ENCODE measurements at places on chromosomes 3 and 15.

DNA sequence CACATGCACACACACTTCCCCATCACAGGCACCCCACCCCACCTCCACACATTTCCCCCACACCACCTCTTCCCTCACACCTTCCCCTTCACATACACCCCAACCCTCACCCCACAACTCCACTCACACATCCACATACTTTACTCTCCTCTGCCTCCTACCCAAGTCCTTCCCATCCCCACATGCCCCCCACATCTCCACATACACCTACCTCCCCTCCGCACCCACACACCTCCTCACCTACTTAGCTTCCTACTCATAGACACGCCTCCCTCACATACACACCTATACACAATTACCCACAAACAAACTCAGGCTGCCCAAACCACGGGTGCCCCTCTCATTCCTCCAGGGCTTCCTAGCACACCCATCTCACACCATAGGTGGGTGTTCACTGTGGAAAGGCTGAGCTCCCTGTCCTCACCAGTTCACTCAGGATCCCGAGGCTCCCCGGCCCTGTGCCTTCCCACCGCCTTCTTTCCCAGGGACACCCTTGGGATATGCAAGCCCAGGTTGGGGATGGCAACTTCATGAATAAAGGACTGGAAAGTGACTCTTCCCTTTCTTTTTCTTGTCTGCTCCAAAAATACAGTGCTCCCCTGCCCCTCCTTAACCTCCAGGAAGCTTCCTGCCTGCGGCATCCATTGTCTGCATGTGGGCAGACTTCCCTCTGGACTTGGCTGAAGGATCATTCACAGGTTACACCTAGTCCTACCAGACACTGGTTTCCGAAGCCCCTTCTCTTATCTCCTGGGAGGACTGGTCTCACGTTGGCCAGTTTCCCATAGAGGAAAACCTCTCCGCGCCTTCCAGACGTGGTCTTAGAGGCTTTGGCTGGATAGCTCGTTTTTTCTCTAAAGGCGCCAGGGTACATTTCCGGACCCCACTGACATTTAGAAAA is 61.5 kb downstream of the SLCO2A1 start:
- DNase-seq, result no peak

DNA sequence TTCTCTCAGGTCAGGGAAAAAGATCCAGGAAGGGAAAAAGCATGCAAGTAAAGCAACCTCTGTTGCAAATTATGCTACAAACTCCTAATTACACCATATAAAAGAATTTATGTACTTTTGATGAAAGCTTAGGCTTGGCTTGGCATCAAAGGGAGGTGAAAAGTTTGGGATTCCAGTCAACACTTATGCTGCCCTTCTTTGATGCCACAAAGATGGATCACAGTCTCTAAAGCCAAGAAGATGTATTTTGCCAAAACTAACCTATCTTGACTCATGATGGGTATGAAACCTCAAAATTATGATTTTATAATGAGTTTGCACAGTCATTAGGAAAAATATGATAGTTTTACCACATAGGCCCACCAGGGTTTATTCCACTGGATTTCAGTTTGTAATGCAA is 101.0 kb upstream of the CCDC80 start:
- no peak for DNase-seq

DNA sequence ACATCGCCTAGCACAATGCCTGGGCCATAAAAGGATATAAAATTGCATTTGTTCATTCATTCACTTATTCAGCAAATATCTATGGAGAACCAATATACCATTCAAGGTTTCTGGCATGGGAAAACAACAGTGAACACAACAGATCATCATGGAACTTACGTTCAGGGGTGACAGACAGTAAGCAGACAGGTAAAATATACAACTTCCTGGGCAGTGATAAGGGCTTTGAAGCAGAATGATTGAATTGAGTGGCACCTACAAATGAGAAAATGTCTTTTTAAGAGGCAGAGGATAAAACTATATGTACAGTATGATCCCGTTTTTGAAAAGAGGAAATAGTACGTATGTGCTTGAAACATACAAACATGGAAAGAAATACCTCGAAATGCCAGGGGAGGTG is 39.2 kb downstream of the CMTM7 start:
- DNase-seq, result no peak

DNA sequence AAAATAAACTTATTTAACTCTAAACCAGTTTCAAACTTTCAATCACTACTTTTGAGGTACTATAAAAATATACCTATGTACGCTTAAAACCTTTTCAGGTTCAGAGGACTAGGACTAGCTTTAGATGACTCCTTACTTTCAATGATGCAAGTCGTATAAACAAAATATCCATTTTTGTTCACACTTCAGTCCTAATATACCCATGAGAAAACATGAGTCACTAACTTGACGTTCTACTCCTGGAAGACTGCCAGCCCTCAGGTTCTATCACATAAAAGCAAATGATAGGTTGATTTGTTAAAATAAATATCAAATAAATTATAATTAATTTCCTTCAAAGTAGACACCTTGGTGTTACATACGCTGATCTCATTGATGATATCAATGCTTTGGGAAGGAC is 10.6 kb upstream of the P3H2 start:
- no peak for DNase-seq

DNA sequence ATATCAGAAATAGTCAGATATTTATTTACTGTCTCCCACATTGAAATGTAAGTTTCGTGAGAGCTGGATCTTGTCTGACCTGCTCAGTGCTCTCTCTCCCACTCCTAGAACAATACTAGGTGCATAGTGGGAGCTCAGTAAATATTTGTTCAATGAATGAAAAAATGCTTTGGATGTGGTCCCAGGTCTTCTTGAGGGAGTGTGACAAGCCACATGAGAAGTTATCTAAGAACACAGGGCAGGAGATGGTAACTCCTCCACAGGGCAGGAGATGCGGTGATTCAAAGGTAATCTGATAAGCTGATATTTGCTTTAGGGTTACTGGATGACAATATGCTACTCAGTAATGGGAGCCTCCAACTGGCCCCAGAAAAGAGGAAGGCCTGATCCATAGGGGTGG is 25.8 kb upstream of the PLA2G4E start:
- DNase-seq, result no peak

DNA sequence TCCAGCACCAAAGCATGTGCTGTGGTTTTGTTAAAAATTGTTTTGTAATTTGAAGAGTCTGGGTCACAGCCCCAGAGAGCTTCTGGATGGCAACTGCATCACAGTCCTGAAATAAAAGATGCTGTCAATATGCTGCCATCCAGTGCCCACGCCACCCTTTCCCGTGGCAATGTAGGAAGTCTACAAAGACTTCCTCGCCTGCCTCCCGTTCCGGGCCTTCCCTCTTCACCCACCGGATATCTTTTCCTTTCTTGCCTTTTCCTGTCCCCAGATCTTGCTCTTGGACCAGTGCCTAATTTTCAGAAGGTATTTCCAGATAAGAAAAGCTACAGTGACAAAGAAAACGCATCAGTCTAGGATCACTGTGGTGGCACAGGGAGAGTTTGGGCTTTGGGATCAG is 85.3 kb upstream of the RNU6-1 start:
- DNase-seq, result no peak

GRCh38 chr3:78079514-78079913 is 1039.6 kb downstream of the ROBO2 start:
- no peak for DNase-seq

DNA sequence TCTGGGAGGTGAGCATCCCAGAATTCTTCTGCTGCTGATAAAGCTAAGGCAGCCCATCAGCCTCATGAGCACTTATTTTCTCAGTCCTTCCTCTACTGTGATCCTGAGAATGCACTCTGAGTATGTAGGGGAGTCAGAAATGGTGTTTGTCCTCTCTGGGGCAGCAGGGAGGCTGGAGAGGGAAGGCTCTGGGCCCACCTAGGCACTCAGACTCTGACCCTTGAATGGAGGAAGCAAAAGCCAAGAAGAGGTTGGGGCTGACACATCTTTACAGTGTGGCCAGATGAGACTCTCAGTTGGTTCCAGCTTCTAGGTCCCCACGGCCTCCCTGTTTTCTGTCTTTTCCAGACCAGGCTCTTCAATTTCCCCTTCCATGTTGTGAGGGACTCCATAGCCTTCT is 36.1 kb upstream of the BLM start:
- no peak for DNase-seq

DNA sequence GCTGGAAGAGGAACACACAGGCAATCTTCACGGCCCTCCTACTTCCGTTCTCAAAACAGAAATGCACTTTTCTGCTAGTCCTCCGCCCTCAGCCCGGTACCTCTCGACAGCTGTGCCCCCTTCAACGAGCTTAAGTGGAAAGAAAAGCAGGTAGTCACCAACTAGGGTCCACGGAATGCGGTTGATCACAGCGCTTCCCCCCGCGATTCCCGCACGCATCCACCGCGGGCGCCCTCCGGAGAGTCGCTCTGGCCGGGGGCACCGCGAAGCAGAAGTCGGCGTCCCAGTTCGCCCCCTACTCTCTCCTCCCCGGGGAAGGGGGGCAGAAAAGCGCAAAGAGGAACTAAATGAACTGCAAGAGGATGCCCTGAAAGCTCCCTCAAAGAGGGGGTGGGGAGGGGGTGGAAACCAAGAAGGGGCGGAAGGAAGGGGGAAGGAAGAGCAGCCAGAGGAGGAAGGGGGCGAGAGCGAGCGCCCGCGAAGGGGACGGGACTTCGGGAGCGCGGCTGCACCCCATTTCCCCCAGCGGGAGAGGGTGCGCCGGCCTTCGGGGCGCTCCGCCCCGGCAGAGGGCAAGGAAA is 738 bp downstream of the ACAP2 start:
- DNase-seq, result peak; percentile 67

DNA sequence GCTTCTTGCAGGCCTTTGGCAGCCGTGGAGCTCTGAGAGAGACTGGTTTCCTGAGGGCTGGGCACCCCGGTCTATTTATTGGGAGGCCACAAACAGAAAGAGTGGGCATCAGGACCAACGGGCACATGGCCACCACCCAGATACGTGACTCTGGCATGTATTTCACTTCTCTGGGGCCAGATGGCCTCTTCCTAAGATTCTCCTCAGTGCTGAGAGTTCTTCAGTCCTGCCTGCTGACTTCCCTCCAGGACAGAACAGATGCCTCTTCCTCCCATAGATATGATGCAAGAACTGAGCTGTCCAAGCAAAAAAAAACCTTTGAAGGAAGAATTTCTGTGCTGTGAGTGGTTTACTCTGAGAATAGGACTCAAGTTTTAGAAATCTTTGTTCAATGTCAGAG is 107.7 kb downstream of the IGF2BP2 start:
- peak; percentile 49 for DNase-seq

DNA sequence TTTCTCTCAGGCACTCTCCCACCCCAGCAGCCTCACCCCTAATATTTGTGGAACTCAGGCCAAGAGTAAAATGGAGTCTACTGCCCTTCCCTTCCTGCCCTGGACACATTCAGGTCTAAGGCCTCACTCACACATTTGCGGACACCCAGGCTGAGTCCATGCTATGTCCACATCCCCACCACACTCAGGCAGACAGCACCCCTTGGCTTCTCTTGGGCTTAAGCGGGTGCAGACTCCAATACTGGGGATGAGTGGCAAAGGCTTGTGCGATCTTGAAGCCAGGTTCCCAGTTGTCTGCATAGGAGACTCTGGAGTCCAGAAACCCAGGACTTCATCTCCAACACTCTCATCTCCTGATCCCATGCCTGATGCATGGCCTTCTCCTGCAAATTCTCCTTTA is 17.5 kb upstream of the CFAP100 start:
- DNase-seq, result no peak

DNA sequence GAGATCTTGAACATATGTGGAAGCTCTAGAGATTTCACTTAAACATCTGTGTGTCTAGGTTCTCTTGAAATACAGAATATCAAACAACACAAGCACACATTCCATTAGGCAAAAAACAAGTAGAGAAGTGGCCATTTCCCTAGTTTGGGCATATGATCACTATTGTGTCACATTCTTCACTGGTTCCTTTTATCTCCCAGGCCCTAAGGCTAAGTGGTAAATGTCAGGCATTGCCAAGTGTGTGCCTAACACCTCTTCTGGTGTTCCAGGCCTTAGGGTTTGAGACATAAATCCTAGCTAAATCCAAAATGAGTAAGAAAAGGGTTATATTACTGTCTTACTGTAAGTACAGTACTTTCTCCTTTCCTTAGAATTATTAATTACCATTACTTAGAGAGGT is 880.1 kb downstream of the PDCD6IP start:
- peak; percentile 30 for DNase-seq

GRCh38 chr15:89783861-89784685 is 7.9 kb downstream of the MESP2 start:
- no peak for DNase-seq

- peak; percentile 43 for DNase-seq
These were observed 303.9 kb upstream of the RASGRP1 start for GRCh38 chr15:38868326-38869114.

- DNase-seq, result peak; percentile 29
These were observed 146.1 kb upstream of the THBS1 start for GRCh38 chr15:39434751-39435238.

GRCh38 chr15:50798684-50799083 is 33.2 kb upstream of the SPPL2A start:
- DNase-seq, result peak; percentile 51

DNA sequence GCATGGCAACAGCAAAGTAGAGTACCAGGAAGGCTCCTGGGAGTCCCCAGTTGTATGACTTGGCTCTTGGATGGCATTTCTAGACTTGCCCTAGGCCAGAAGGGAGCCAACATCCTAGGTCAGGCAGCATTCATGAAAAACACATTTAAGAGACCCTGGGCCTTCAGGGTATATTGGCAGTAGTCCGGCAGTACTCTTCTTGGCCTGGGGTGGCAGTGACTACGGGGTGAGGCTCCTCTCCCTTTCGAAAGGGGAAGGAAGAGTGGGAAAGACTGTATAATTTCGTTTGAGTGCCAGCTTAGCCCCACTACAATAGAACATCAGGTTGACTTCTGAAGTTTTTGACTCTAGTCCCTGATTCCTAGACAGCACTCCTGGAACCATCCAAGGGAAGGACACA is 136.4 kb downstream of the ZIC4 start:
- DNase-seq, result no peak

DNA sequence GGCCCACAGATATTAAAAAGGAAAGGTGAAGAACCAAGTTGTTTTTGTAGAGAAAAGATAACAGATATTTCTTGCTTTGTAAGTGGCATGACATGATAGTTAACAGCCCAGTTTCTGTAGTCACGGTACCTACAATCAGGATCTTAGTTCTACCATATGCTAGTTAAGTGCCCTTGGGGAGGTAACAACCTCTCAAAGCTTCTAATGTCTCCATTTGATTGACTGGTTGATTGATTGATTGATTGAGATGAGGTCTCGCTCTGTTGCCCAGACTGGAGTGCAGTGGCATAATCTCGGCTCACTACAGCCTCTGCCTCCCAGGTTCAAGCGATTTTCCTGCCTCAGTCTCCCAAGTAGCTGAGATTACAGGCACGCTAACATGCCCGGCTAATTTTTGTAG is 28.5 kb downstream of the SENP5 start:
- DNase-seq, result no peak

GRCh38 chr3:64600246-64600950 is 87.4 kb downstream of the ADAMTS9 start:
- no peak for DNase-seq

GRCh38 chr15:31407376-31407775 is 80.7 kb downstream of the KLF13 start:
- DNase-seq, result peak; percentile 46
